ENCODE measurements at places on chromosomes 7 and 10.

DNA sequence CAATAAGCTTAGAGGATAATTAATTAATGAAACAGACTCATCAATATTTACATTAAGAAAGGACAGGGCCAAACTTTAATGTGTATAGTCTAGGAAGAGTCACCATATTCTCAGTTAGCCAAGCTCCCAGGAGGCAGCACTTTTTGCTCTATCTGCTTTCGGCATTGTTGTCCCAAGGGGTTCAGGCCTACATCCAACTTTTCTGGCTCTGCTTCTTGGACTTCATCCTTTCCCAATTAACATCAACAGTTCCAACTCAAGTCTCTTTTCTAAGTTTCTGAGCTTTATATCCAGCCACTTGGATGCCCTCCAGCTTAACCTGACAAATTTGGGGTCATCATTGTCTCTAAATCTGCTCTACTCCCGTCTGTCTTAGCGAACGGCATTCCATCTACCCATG, 42.8 kb downstream of the GLI3 start:
- DNase-seq: no peak

DNA sequence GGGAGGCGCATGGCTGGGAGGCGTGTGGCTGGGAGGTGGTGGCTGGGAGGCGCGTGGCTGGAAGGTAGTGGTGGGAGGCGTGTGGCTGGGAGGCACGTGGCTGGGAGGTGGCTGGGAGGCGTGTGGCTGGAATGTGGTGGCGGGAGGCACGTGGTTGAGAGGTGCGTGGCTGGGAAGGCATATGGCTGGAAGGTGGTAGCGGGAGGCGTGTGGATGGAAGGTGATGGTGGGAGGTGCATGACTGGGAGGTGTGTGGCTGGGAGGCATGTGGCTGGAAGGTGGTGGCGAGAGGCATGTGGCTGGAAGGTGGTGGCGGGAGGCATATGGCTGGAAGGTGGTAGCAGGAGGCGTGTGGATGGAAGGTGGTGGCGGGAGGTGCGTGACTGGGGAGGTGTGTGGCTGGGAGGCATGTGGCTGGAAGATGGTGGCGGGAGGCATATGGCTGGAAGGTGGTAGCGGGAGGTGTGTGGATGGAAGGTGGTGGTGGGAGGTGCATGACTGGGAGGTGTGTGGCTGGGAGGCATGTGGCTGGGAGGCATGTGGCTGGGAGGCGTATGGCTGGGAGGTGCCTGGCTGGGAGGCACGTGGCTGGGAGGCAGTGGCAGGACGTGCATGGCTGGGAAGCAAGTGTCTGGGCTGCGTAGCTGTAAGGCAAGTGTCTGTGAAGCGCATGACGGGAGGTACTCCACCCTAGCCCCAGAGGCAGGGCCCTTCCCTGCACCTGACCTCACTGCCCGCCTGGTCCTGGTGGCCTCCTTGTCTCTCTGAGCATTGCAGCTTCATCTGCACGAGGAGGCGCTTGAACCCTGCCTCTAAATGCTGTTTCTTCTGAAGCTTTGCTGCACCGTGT, 35.1 kb downstream of the FOXK1 start:
- no peak for DNase-seq

- DNase-seq: no peak
Measured at GRCh38 chr7:126211875-126212274, 1040.9 kb downstream of the GRM8 start.

- no peak for DNase-seq
Measured at GRCh38 chr7:17849504-17849903, 90.8 kb downstream of the SNX13 start.

DNA sequence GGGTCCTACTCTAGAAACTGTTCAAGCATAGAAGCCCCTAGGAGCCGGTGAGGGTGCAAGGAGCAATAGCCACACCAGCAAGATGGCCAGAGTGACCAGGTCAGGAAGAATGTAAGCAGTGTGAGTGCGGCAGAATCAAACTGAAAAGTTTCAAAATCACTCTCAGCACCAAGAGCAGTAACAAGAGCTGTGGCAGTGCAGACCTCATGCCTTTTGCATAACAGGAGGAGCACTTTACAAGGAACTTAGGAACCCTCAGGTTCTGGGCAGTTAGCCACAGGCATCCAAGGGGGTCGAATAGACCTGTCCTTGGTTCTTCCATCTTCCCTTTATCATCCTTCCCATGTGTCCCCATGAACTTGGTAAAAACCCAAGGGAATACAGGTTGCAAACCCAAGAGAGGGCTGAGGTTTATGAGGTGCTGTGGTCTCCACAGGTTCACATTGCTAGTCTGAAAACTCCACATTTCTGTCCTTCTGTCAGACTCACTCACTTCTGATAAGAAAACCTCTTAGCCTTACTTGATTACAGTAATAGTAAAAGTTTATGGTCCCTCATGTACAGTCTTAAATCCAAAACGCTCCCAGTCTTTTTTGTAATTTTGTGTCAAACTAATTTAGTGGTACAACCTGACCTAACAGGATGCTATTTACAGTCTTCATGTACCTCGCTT, 78.4 kb downstream of the PON1 start:
- no peak for DNase-seq

GRCh38 chr7:100629117-100629716, 12.1 kb downstream of the TFR2 start:
- DNase-seq: no peak

DNA sequence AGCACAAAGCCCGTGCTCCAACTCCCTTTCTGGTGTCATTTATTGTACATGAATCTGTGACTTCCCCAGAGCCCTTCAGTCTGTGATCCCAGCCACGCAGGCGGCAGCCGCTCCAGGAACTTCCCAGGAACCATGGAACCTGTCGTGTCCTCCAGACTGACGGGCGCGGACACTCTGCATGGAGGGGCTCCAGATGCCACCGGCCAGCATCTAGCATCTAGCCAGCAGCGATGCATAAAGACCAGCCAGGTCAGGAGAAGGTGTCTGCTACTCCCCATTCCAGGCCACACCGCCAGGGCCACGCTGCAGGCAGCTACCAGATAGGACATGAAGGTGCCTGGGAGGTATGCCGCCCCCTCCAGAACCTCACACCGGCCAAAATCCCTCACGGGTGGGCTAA, 77.4 kb downstream of the PRKAG2 start:
- DNase-seq: no peak
